ENCODE measurements at places on chromosomes 6 and 20.

- no peak for DNase-seq
These were observed 55.0 kb downstream of the TRERF1 start for GRCh38 chr6:42396720-42397119.

GRCh38 chr6:83417880-83418663 lies 12.8 kb downstream of the ME1 start:
- no peak for DNase-seq

- peak; percentile 23 for DNase-seq
These were observed 116.0 kb downstream of the TRIM27 start for GRCh38 chr6:28807682-28808280.

GRCh38 chr6:27280064-27280539 lies 32.0 kb downstream of the POM121L2 start:
- peak; percentile 28 for DNase-seq

DNA sequence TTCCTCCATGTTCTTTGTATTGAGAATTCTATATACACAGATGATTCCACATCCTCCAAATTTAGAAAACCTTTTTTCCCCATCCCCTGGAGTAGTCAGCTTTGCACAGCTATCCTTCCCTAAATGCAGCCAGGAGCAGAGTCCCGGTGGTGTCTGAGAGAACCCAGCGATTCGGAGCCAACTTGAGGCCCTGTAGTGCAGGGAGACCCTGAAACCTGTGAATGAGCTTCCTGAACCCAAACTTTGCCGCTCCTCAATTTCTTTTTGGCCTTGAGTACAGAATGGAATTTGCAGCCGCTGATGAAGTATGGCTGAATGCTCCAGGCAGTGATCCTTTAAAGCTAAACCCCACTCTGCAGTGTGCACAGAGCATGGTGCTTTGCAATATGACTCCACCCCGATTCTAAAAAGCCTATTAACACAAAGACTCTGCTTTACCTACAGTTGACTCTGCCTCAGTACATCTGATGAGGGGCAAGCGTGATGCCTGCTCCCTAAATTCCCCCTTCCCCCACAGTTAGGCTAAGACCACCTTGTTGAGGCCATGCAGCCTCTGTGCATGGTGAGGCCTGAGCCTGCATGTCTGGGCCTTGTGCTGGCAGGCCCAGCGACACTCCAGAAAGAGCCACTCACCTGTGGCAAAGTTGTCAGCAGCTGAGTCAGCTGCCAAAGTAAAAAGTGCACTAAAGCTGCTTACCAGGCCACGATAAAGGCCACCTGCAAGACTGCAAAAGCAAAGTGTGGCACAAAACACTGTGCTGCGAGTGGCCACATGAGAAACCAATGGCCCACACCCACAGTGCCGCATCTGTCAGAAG lies 82.1 kb downstream of the PLEKHG1 start:
- DNase-seq, result no peak

DNA sequence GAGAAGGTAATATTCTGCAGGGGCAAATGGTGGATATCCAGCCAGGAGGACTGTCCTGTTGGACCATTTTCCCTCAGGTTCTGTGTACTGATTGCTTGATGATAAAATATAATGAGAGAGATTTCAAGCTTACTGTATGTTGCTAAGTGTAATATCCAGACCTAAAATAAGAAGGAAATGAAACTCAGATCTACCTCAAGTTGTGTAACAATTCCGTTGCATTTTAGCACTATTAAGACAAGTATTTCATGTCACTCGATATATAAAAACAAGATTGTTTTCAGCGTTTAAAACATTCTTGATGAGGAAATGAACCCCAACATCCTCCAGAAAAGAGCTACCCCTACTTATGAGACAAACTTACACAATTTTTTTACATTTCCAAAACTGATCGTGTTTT lies 57.2 kb downstream of the RGS17 start:
- no peak for DNase-seq

DNA sequence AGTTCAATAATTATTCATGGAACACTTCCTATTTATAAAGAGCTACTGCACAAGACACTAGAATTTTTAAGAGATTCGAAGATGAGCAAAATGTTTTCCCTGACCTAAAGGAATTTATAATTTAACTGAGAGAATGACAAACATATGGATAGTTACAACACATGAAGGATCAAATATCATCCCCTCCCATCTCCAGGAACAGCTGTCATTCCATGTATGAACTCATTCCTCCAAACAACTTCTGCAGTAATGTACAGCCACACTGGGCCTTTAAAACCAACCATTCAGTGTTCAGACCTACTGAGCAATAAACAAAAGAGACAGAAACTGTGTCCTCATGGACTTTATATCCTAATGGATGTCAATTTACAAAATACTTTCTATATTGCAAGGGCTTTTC lies 87.8 kb downstream of the KIF16B start:
- DNase-seq, result no peak

DNA sequence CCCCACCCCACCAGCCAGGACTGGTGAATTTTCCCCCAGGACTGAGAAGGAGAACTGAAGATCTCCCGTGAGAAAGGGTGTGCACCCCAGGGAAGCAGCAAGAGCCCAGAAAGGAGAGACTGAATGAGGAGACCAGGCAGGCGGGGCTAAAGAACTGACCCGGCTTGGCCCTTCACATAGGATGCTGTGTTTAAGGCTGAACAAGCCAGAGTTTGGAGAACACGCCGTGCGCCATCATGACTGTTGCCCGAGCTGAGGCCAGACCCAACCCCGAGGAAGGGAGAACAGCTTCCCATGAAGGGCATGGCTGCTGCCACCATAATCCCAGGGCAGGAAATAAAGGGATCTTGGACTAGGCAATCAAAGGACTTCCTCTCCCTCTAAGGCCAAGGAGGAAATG lies 104.7 kb upstream of the SRSF6 start:
- no peak for DNase-seq

DNA sequence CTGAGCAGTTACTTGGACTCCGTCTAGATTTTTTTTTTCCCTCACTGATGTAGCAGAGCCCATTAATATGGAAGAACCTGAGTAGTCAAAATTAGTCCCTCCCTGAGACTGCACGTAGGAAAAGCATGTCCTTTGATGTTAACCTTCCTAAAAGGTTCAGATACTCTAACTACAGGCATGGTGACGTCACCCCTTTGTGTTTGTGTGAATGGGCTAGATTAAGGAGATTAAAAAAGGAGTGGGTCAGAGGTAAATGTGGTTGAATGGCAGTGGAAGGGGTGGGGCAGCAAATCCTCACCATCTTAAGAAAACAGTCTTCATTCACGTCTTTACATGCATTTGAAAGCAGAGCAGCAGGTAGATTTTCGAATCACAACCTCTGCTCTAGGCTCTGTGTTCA lies 521.1 kb downstream of the TFAP2B start:
- no peak for DNase-seq

GRCh38 chr6:156729248-156729647 lies 47.9 kb upstream of the ARID1B start:
- DNase-seq, result no peak

DNA sequence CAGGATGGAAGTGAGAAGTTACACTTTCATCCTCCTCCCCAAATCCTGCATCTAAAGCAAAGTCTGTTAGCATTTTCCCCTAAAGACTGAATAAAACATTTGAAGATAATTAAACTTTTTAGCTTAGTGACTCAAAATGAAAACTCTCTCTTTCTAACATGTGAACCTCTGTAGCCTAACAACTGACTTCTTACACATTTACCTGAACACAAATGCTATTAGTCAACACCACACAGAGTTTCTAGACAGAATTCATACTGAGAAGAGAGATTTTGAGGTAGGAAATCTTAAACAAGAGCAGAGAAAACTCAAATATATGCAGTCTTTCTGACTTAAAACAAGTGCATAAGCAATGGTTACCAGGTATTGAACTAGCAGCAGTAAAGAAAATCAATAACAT lies 149.9 kb upstream of the SMLR1 start:
- no peak for DNase-seq

GRCh38 chr20:56788041-56788670 lies 159.1 kb downstream of the TFAP2C start:
- no peak for DNase-seq

GRCh38 chr6:150751296-150751695 lies 114.2 kb upstream of the MTHFD1L start:
- DNase-seq, result no peak

GRCh38 chr20:43778375-43778774 lies 51.6 kb upstream of the GTSF1L start:
- no peak for DNase-seq

DNA sequence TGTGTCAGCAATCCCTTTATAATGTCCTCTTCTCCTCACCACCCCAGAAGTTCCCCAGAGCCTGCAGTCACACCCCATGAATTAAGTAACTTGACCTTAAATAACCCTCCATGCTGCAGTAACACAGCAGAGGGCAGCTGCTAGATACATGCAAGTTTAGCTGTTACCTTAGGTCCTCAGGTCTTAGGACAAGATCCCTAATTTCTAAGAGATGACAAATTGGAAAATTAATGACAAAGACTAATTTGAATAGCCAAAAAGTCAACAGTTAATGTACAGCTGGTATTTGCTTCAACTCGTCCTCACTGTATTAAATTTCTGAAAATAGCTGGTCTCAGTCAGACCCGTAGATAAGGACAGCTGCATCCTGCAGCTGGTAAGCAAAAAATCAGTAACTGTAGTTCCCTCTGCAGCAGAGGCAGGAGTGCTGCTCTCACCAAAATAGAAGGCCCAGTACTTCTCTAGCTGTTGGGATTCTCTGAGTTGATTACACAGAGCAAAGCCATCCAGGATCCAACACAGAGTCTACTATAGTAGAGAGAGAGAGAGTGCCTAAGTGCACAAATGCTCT lies 62.4 kb downstream of the TNFRSF21 start:
- no peak for DNase-seq

DNA sequence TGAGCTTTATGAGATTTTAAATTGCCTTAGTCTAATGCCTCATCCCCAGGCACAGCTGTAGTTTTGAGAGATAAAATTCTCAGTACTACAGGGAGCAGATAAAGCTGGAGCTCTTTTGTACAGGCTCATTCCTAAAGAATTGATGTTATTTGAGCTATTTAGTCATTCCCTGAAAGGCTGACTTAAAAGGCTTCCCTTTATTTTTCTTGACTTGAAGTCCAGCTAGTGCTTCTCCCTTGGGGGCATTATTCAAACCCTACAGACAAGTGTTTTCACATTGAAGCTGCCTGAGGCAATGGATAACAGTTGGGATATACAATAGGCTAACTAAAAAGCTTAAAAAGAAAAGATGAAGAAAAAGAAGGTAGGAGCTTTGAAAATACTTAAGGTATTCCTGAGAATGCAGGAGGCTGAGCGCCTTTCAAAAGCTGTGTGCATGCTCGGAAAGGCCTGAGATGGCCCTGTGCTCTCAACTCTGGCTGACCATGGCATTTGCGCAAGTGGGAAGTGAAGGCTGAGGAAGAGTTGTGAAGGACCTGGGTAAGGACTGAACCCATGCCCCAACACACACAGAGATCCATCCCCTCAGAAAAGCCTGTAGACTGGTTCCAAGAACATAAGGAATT lies 315.1 kb downstream of the SMOC2 start:
- DNase-seq, result no peak

- no peak for DNase-seq
These were observed 713.4 kb downstream of the CD109 start for GRCh38 chr6:74409447-74409846.

- no peak for DNase-seq
These were observed 50.8 kb upstream of the MYLIP start for GRCh38 chr6:16078064-16078463.

DNA sequence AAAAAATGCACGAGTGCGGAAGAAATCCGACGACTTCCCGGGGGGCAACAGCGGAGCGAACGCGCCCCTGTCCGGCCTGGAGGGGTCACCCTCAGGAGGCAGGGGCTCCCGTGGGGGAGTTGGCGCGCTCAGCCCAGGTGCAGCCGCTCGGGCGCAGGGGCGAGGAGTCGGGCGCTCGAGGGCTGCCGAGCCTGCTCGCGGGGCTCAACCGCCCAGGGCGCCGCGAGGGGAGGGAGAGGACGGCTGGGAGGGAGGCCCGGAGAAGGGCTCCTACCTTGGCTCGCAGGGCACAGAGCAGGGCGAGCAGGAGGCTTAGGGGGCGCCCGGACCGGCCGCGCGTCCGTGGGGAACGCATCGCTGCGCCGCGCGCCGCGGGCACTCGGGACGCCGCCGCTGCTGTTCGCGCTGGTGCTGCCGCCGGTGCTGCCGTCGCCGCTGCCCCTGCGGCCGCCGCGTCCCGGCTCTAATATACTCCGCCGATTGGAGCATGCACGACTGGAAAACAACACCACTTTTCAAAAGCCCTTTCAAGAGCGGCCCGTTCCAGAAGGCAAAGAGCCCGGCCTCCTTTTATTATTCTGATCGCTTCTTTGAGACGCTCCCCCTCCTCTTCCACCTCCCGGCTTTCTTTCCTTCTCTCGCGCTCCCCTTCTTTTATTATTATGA lies 490 bp downstream of the JAG1 start:
- DNase-seq, result no peak

GRCh38 chr20:6030453-6031080 lies 23.3 kb downstream of the LRRN4 start:
- no peak for DNase-seq

GRCh38 chr6:38283734-38284362 lies 355.9 kb downstream of the BTBD9 start:
- DNase-seq, result no peak

GRCh38 chr6:146550911-146551310 lies 7.3 kb downstream of the RAB32 start:
- DNase-seq, result no peak

DNA sequence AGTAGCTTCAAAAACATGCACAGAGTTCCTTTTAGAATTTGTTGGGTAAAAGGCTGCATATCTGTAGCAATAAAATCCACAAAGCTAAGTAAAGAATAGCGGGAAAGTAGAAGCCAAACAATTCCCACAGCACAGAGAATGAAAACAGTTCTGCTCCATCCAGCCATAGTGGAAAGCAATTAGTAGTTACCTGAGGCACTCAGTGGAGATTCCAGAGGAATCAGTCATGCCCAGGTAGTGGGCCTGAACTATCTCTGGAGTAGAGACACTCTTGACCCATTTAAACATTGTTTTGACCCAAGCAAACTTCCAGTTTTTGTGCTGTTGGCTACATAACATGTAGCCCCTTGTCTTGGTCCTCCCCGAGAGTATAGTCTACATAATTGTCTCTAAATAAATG lies 559.5 kb upstream of the PTCHD4 start:
- DNase-seq, result no peak

DNA sequence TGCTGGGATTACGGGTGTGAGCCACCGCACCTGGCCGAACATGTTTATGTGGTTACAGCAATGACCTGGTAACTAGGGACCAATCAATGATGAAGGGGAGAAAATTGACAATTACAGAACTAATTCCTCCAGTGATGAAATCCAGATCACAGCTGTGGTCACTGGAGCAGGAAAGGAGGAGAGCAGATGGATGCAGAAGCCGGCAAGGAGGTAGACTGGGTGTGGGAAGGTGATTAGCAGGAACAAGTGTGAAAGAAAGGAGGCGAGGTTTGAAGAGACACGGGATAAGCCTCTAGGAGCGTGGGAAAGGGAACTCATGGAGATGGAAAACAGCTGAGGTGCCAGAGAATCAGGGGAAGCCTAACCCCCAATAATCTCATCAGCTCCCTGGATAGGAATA lies 17.2 kb upstream of the SPAG4 start:
- no peak for DNase-seq

- DNase-seq, result no peak
These were observed at the start of gene C6orf141 for GRCh38 chr6:49550492-49551077. C6orf141 (plus strand) TSS chr6:49550668; CDS start chr6:49550793, 125 bp downstream.
